ENCODE measurements at places on chromosomes 7 and 10. TPM values are rescaled to one million over a fixed set of nuclear protein-coding genes. Genes with fewer than 3 reads are reported as not detected.

The PCLO gene
- total RNA-seq: not detected

The GIMAP6 gene
- total RNA-seq: not detected

The RPA3 gene
- total RNA-seq: 33.6 TPM

The SPDYE1 gene
- not detected for total RNA-seq

The FAM3C gene
- 26.1 TPM for total RNA-seq

The SUN3 gene
- total RNA-seq: not detected

The BCAP29 gene
- 38.7 TPM for total RNA-seq

The FMC1 gene
- 18.0 TPM for total RNA-seq

The KLF14 gene
- not detected for total RNA-seq

GRCh38 chr7:26658389-26659084 is 205.9 kb downstream of the SKAP2 start:
- H3K27ac ChIP-seq: no peak overlapping the region
- no peaks in the 10 kb centered on the region for H3K27me3 ChIP-seq
- no peaks in the 10 kb centered on the region for H3K36me3 ChIP-seq
- no peak for DNase-seq
- no peaks in the 10 kb centered on the region for H3K4me1 ChIP-seq
- H3K4me3 ChIP-seq: no peak overlapping the region

DNA sequence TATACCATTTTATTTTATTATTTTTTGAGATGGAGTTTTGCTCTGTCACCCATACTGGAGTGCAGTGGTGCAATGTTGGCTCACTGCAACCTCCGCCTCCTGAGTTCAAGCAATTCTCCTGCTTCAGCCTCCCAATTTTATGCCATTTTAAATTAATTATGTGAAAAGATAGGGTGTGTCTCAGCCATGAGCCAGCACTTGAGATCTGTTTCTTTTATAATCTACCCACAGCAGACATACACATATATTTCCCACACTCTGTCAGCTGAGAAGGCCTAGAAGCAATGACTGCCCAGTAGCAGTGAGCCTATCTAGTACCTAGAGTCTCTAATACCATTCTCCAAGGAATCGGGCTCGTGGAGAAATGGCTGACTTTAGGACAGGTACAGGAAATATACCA is 70.5 kb downstream of the ADAM12 start:
- H3K4me3 ChIP-seq: no peak overlapping the region
- no peak overlapping the region for H3K27ac ChIP-seq
- no peaks in the 10 kb centered on the region for H3K36me3 ChIP-seq
- no peak for DNase-seq

- no peak overlapping the region for H3K4me3 ChIP-seq
- no peak overlapping the region for H3K27ac ChIP-seq
- peaks cover 11% of the 10 kb centered on the region for H3K4me1 ChIP-seq
Measured at GRCh38 chr10:100972904-100973535, 3.7 kb downstream of the SEMA4G start.

GRCh38 chr10:30056767-30057355 is 2.5 kb downstream of the JCAD start:
- H3K36me3 ChIP-seq: no peaks in the 10 kb centered on the region
- no peak for DNase-seq
- no peak overlapping the region for H3K27ac ChIP-seq
- no peak overlapping the region for H3K4me3 ChIP-seq

DNA sequence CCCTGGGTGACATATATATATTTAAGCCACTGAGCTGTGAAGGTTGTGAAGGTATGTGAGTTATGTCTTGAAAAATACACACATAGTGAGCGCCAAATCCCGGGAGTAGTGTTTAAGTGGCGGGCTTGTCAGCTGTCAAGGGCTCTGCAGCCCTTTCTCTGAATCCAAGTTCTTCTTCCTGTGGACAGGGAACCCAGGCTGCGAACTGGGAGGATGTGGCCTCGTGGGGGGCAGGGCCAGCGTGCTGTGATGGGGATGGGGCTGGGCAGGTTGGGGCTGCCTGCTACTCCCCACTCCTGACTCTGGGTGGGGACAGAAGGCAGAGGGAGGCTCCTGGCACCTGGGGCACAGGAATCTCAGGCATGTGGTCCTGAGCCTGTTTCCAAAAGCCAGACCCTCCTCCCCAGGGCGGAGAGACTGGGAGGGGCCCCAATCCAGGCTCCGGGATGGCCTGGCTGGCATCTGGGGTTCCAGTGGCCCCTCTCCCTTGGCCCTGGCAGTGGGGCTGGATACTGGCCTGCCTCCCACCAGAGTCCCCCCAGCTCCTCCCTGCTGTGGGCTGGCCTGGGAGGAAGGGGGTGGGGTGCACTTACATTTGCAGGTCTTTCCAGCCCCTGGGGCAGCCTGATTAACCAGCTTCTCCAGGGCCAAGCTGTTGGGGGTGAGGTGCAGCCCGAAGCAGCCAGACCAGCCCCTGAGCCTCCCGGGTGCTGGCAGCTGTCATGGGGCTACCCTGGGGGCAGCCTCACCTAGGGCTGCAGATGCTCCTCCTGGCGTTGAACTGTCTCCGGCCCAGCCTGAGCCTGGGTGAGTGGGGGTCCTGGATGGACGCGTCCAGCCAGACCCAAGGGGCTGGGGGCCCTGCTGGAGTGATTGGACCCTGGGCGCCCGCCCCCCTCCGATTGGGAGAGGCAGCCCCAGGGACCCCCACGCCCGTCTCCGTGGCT is at the start of gene UPK3B:
TSS of gene UPK3B (plus strand) at position 622 of the 947 bp plus-strand sequence. CDS start at position 723, 101 bp downstream.
- no peaks in the 10 kb centered on the region for H3K36me3 ChIP-seq
- no peaks in the 10 kb centered on the region for H3K27me3 ChIP-seq
- no peak within 1 kb of the TSS for H3K4me3 ChIP-seq
- peak; percentile 46 for DNase-seq
- no peaks in the 10 kb centered on the region for H3K4me1 ChIP-seq

GRCh38 chr7:43037531-43037930 is 74.9 kb upstream of the HECW1 start:
- H3K4me3 ChIP-seq: no peak overlapping the region
- no peaks in the 10 kb centered on the region for H3K27me3 ChIP-seq
- no peaks in the 10 kb centered on the region for H3K36me3 ChIP-seq

- no peak overlapping the region for H3K27ac ChIP-seq
- no peaks in the 10 kb centered on the region for H3K27me3 ChIP-seq
- no peak overlapping the region for H3K4me3 ChIP-seq
- H3K36me3 ChIP-seq: no peaks in the 10 kb centered on the region
- H3K4me1 ChIP-seq: no peaks in the 10 kb centered on the region
- no peak for DNase-seq
Measured at GRCh38 chr7:122300956-122301833, 3.4 kb downstream of the FEZF1 start.

- no peaks in the 10 kb centered on the region for H3K27me3 ChIP-seq
- DNase-seq: no peak
- no peak overlapping the region for H3K4me3 ChIP-seq
- H3K27ac ChIP-seq: no peak overlapping the region
Measured at GRCh38 chr7:69149804-69150782, 448.2 kb upstream of the AUTS2 start.

DNA sequence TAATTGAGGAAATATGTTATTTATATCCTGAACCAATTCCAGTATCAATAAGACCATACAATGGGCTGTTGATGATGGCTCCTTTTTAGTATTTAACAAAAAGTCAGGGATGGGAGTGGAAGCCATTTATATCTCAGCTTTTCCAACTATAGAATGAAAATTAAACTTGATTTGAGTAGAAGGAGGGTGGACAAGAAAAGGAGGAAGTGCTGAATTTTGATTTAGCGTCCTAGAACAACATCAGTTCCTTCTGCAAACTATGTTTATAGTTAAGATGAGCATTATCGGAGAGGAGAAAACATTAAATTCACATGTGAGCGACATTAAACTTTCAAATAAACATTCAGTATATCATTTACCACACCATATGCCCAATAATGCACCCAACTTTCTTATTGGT is 149.3 kb upstream of the YAE1 start:
- no peak overlapping the region for H3K27ac ChIP-seq
- H3K4me3 ChIP-seq: no peak overlapping the region
- H3K36me3 ChIP-seq: no peaks in the 10 kb centered on the region
- H3K27me3 ChIP-seq: no peaks in the 10 kb centered on the region
- DNase-seq: no peak
- H3K4me1 ChIP-seq: peaks cover 8% of the 10 kb centered on the region

GRCh38 chr10:100993986-100994708 is 5.5 kb upstream of the LZTS2 start:
- H3K36me3 ChIP-seq: peaks cover 21% of the 10 kb centered on the region
- peaks cover 28% of the 10 kb centered on the region for H3K4me1 ChIP-seq
- H3K27ac ChIP-seq: no peak overlapping the region
- H3K27me3 ChIP-seq: no peaks in the 10 kb centered on the region
- H3K4me3 ChIP-seq: no peak overlapping the region

DNA sequence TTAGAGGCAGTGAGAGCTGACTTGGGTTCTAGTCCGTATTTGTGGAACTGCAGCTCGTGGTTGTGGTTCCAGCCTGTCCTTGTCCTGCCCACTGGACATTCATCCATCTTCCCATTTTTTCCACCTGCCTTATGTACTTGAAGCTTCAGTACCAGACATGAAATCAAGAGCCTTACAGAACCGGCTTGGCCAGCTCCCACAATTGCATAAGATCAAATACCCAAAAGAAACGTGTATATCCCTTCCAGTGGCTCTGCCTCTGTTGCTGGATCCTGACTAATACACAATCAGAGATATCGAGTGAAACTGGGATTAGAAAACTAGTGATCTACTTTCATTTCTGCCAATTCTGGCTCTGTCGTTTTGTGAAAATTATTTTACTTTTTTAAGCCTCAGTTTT is 23.8 kb upstream of the LIPA start:
- no peak overlapping the region for H3K4me3 ChIP-seq
- H3K4me1 ChIP-seq: no peaks in the 10 kb centered on the region
- DNase-seq: no peak
- no peaks in the 10 kb centered on the region for H3K27me3 ChIP-seq

DNA sequence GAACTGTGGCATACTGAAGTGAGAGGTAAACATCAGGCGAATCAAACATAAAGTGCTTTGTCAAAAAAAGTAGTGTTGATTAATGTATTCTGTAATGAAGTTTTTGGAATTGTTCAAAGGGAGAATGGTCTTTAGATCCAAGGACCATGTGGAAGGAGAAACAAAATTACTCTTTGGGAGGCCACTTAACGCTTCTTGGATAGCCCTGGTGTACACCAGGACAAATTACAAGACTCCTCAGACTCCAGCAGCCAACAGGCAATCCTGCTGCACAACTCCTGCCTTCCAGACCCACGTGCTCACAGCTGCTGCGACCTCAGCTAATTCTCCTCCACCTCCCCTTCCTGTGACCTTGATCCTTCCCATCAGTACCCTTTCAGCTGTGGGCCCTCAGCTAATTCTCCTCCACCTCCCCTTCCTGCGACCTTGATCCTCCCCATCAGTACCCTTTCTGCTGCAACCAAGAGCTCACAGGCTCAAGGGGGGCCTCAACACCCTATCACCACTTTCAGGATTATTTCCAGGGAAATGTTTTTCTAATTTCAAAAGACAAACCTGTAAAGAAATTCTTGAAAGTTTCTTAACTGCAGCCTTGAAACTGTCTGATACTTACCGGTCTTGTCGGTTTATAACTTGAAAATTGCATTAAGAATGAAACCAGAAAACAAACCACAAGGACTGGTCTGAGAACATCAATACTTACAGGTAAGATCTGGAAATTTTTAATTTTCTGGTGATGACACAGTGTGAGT is 29.7 kb upstream of the DDC start:
- peak; percentile 23 for DNase-seq
- no peak overlapping the region for H3K4me3 ChIP-seq
- H3K27me3 ChIP-seq: no peaks in the 10 kb centered on the region
- H3K36me3 ChIP-seq: no peaks in the 10 kb centered on the region

DNA sequence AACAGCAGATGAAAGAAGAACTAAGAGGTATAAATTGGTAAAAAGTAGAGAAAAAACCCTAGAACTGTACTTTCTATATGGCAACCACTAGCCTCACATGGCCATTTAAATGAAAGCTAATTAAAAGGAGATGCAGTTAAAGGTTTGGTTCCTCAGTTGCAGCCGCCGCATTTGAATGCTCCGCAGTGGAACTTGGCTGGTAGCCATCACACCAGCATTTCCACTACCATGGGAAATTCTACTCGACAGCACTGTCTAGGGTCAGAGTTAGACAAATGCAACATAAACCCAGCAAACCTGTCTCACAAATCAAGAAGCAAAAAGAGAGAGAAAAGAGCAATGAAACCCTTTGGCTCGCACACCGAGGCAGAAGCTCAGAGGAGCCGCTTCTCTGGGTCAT is 29.7 kb downstream of the VIPR2 start:
- no peaks in the 10 kb centered on the region for H3K4me1 ChIP-seq
- H3K27ac ChIP-seq: no peak overlapping the region
- no peak for DNase-seq
- no peaks in the 10 kb centered on the region for H3K36me3 ChIP-seq

- H3K27ac ChIP-seq: no peak overlapping the region
- peaks cover 20% of the 10 kb centered on the region for H3K4me1 ChIP-seq
- no peaks in the 10 kb centered on the region for H3K27me3 ChIP-seq
- H3K36me3 ChIP-seq: no peaks in the 10 kb centered on the region
- DNase-seq: no peak
- no peak overlapping the region for H3K4me3 ChIP-seq
Measured at GRCh38 chr10:86152354-86152753, 214.2 kb downstream of the GRID1 start.

DNA sequence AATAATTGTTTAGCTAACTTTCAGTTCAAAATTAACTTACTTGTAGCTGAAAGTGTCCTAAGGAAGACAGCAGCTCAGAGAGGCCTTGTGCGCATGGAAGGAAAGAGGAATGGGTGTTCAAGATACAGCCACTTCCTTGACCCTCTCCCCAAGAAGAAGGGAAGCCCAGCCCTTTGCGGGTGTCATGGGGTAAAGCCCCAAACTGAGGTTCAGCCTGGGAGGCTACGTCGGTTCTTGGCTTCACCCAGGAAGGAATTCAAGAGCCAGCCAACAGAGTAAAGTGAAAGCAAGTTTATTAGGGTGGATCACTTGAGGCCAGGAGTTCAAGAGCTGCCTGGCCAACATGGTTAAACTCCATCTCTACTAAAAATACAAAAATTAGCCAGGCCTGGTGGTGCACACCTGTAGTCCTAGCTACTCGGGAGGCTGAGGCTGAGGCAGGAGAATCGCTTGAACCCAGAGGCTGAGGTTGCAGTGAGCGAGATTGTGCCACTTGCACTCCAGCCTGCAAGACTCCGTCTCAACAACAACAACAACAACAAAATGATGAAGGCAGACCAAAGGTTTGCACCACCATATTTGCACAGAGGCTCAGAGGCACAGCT is 15.9 kb downstream of the GPRIN2 start:
- H3K27me3 ChIP-seq: 0 out of 2 replicates have a peak, but pooled peaks cover 3% of the 10 kb centered on the region
- no peak for DNase-seq
- no peak overlapping the region for H3K27ac ChIP-seq
- H3K4me1 ChIP-seq: no peaks in the 10 kb centered on the region
- no peaks in the 10 kb centered on the region for H3K36me3 ChIP-seq

- H3K4me1 ChIP-seq: peaks cover 5% of the 10 kb centered on the region
Measured at GRCh38 chr10:15137036-15137359, 31.5 kb downstream of the NMT2 start.

- peak; percentile 29 for DNase-seq
- H3K36me3 ChIP-seq: no peaks in the 10 kb centered on the region
- no peak overlapping the region for H3K27ac ChIP-seq
- H3K4me1 ChIP-seq: peaks cover 6% of the 10 kb centered on the region
- no peaks in the 10 kb centered on the region for H3K27me3 ChIP-seq
- no peak overlapping the region for H3K4me3 ChIP-seq
Measured at GRCh38 chr7:148543-148931, 43.8 kb upstream of the FAM20C start.

GRCh38 chr10:30550967-30551815 is 78.4 kb downstream of the LYZL2 start:
- H3K27ac ChIP-seq: no peak overlapping the region
- no peaks in the 10 kb centered on the region for H3K27me3 ChIP-seq
- H3K4me1 ChIP-seq: no peaks in the 10 kb centered on the region
- DNase-seq: no peak

All from Karpas-422 (cell line).